ENCODE measurements at places on chromosomes 16 and 17.
A peak's percentile ranks its signal among the peaks of the same experiment; 100 is the strongest.

GRCh38 chr17:78823282-78824046 lies 17.1 kb downstream of the USP36 start:
- DNase-seq: no peak

DNA sequence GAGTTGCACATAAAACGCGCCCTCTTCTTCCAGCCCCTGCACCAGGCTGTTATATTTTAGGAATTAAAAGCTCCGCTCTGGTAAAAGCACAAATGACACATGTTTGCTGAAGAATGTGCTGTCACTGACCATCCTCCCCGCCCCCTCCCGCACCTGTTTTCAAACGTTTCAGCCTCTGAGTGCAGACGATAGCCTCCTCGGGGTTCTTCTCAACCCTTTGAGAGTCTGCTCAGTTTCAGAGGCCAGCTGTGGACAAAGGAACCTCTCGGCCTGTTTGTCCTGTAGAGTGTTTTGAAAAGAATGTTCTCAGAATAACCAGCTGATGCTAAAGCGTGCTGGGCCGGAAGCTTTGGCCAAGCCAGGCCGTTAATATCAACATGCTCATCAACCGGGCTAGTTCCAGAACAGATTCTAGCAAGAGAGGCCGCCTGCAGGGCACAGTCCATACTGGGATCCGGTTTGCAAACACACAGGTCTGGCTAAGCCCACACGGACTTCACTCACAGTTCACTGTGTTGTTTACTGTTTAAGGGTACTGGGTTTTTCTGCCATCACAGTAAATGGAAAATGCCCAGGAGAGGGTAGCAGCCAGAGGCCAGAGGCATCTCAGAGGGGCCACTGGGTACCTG lies 6.4 kb upstream of the CACNG4 start:
- DNase-seq: no peak

DNA sequence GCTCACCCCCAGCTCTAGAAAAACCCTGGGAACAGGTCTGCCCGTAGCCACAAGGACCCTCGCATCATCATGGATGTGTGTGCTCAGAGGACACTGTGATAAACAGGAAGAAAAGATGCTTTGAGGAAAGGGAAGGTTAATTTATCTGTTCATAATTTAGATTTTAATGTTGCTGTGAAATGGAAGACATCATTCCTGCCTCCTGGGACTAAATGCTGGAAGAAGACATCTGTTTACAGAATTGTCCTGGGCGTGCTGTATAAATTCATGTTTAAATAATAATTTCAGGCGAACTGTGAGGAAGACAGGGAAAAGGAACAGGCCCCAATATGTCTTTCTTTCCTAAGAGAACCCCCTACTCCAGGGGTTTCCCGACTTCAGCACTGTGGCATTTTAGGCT lies 112.6 kb downstream of the SHISA6 start:
- DNase-seq: no peak

DNA sequence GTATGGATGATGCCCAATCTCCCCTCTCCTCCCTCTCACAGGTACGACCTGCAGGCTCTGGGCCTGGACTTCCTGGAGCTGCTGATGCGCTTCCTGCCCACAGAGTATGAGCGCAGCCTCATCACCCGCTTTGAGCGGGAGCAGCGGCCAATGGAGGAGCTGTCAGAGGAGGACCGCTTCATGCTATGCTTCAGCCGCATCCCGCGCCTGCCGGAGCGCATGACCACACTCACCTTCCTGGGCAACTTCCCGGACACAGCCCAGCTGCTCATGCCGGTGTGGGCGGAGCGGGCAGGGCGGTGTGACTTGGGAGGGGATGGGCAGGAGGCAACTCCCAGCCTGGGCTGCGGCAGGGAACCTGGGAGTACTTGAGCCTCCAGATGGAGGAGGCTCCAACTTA lies 18.1 kb downstream of the SPATA32 start:
- DNase-seq: no peak

GRCh38 chr17:50764734-50765149 lies 2.6 kb downstream of the ANKRD40CL start:
- DNase-seq: no peak

GRCh38 chr17:45355087-45355486 lies 38.3 kb upstream of the MAP3K14 start:
- no peak for DNase-seq

DNA sequence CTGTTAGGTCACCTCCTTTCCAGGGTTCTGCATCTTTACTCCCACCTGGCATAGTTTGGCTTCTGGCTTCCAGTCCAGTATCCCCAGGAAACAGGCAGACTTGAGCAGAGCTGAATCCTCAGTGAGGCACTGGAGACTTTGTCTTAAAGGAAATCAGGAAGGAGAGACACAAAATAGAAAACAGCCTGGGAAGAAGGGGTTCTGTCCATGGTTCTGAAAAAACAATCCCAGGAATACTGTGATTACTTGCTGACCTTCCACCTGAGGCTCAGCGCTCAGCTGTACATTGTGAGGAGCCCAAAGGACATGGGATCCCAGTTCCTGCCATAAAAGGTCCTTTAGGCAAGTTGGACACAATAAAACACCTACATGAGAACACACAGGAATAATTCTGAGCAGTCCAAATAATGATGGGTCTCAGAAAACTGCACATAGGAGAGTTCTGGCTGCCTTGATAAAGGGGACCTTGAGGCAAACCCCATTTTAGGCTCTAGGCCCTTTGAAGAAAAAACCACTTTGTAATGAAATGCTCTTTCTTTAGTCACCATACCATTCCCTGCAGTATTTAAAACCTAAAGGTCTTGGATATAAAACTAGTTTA lies 81.4 kb upstream of the CRHR1 start:
- peak; percentile 64 for DNase-seq

GRCh38 chr17:43966276-43966675 lies 12.5 kb upstream of the PYY start:
- no peak for DNase-seq

- DNase-seq: no peak
Observed at GRCh38 chr17:32463304-32463703, 19.0 kb downstream of the PSMD11 start.

DNA sequence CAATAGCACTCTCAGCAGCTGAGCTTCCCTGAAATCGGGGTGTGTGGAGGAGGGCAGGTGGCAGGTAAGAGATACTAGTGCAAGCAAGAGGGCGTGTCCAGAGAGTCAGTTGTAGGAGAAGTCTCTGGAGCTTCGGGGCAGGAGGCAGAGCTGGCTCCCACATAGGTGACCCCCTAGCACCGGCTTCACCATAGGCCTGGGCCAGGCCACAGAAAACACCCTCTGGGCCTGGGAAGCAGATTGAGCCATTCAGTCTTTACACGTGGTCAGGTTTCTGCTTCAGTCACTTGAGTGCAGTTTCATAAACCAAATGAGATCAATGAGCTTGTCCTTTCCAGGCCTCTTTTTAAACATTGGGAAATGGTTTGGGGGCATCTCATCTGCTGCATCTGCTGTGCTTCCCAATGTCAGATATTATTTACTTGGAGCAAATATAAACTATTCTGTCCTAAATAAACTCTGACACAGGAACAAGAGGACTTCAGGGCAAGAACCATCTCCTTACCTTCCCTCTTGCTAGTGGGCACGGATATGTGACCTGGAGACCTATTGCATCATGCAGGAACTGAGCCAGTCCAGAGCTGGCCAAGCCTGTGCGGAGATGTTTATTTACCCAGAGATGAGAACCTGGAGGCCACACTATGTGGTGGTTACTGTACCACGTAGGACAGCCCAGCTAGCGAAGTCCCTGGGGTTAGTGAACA lies 16.1 kb downstream of the CCR7 start:
- no peak for DNase-seq

GRCh38 chr17:45688820-45689219 lies 95.3 kb upstream of the CRHR1 start:
- no peak for DNase-seq

DNA sequence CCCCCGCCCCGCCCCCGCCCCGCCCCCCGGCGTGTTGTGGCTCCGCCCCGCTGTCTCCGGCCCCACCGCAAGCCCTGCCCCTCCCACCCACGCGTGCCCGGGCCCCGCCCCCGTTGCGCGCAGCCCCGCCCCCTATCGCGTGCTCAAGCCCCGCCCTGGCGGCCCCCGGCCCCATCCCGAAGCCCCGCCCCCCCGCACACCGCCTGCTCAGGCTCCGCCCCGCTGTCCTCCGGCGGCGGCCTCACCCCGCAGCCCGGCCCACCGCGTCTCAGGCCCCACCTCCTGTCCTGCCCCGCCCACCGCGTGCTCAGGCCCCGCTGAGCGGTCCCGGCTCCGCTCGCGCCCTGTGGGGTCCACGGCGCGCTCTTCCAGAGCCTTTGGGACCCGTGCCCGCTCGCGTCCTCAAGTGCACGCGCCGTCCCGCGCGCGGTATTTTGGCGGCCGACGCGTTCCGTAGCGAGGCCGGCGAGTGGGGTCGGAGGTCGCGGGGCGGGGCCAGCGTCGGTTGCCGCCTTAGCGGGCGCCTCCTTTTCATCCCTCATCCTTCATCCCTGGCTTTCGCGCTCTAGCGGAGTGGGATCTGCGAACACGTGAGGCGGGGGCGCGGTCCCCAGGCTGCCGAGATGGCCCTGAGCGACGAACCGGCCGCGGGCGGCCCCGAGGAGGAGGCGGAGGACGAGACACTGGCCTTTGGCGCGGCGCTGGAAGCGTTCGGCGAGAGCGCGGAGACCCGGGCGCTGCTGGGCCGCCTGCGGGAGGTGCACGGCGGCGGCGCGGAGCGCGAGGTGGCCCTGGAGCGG lies at the start of gene TBCD:
Gene TBCD, plus strand, starts transcription at position 495 of the 800 bp plus-strand sequence. Its CDS starts 129 bp downstream, at position 624.
- DNase-seq: peak; percentile 89
